ENCODE measurements at places on chromosomes 6 and 20.

GRCh38 chr6:129555206-129555832 lies 154.7 kb downstream of the ARHGAP18 start:
- DNase-seq: no peak

- DNase-seq: no peak
These were observed 84.2 kb upstream of the ZNFX1 start for GRCh38 chr20:49361862-49362660.

DNA sequence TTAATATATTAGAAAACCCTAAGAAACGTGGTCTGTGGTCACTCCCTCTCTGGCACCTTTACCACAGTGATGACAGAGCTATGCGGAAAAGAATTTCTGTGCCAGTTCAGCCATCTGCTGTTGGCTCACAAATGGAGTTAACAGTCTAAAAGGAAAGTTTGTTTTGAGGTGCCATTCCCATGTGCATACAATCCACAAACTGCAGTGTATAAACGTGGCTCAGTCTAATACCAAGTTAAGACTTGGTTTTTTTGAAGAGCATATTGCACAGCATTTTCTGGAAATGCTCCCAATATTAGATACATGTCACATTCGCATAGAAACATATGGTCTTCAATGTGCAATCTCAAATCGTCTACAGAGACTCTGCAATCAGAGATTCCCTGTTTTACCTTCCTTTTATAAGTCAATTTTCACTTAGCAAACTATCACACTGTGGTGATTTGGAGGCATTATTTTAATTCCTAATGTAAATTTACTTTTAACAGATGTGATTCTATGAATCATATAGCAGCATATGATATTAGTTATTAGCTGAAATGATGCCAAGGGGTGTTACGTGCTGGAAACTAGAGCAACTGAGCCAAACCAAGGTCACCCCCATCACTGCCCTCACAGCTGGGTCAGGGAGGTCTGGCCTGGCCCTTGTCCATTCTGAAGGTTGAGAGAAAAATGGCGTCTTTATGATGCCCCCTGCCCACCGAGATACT lies 383.5 kb downstream of the PRKN start:
- DNase-seq: no peak

GRCh38 chr20:17848249-17849048 lies 120.1 kb downstream of the SNX5 start:
- peak; percentile 85 for DNase-seq

DNA sequence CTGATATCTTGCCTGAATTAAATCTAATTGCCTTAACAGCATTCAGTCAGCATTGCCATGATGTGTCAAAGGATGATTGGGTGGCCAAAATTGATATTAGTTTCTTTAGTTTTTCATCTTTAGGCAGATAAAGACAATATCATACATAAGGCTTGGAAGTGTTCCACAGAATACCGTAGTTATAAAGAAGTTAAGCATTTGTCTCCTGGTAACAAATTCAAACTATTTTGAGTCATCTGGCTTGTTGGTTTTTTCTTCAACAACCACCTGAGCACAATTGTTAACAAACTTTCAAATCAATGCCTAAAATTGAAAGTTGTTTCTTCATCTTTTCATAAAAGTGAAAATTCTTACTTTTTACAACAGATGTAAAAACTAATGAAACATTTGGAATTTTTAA lies 47.5 kb upstream of the ADGRF5 start:
- no peak for DNase-seq
